ENCODE measurements at places on chromosomes 1 and 21. TPM values are rescaled to one million over a fixed set of nuclear protein-coding genes. Genes with fewer than 3 reads are reported as not detected.

- DNase-seq, result no peak
These were observed 96.3 kb upstream of the SLC44A3 start for GRCh38 chr1:94723894-94724293.

DNA sequence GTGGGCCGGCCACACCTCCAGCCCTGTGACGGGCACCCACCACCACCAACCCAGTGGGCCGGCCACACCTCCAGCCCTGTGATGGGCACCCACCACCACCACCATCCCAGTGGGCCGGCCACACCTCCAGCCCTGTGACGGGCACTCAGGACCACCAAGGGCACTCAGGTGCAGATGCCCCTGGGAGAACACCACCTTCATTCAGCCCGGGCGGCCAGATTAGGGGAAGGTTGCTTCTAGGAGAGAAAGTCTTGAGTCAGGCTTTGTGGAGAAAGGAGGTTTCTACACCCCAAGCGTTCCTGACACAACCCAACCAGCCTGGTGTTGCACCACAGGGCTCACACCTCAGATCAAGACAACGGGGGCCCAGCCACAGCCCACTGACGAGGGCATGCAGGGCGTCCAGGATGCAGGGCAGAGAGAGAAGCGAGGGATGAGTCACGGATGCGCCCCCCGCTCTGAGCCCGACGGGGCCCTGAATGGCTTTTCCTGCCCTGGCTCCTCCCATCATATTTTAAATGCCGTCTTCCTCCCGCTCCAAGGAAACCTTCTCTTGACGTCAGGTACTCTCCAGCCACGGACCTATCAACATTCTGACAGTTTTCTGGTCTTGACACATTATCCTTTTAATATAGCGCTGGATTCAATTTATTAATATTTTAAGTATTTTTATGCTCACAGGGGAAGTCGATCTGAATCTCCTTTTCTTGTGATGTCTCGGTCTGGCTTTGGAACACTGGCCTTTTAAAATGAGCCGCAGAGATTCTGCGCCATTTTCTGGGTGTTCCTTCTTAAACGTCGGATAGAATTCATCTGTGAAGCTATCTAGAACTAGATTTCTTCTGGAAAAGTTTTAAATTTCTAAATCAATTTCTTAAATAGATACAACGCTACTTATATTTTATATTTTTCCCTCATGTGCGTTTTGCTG is 631 bp upstream of the SPATC1L start:
- peak; percentile 63 for DNase-seq

DNA sequence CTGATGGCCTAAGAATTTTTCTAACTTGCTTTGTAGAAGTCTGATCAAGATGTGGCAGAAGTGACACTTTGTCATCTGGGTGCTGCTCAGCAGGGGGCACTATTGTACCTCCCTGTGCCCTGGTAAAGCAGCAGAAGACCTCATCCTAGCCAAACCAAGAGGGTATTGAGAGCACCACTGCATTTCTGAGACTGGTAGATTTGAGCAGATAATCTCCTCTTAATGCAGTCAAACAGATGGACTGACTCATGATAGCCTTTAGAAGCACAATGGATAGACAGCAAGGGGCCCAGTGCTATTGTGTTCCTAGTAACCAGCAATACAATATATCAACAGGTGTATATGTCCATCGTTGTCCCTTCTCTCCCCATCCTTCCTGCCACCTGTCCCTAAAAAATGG is 5.7 kb downstream of the TPM3 start:
- DNase-seq, result no peak

- DNase-seq, result no peak
These were observed 250.2 kb downstream of the RRAGC start for GRCh38 chr1:38609166-38610025.

- no peak for DNase-seq
These were observed 134.4 kb downstream of the ZNF281 start for GRCh38 chr1:200275415-200275814.

DNA sequence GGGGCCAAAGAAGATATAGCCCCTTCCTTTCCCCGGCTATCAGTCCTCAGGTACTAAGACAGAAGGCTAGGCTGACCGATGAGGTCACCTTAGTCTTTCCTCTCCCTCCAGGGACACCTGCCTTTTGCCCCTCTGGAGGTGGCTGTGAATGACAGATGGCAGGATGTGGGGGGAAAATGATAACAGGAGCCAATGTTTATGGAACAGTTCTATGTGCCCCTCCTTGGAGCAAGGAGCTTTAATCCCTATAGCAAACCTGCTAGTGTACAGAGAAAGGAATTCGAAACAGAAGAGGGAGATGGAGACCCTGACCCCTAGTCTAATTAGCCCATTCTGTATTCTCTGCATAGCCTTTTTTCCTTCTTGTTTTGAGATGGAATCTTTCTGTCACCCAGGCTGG is 28.1 kb downstream of the SERINC2 start:
- no peak for DNase-seq

Gene EDARADD
- 4.9 TPM for polyA plus RNA-seq

- DNase-seq, result no peak
These were observed 378.7 kb downstream of the USH2A start for GRCh38 chr1:216044538-216044937.

DNA sequence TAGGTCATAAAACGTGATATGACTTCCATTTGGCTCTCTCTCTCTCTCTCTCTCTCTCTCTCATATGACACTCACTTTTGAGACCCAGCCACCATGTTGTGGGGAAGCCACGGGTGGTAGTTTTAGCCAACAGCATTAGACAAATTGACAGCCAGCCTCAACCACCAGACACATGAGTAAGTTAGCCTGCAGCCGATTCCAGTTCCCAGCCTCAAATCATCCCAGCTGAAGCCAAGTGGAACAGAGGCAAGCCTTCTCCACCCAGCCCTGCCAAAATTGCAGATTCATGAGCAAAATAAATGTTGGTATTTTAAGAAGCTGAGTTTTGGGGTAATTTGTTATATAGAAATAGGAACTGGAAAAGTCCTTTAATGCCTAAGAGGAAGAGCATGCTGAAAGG is 98.0 kb upstream of the DNAH14 start:
- DNase-seq, result no peak

- no peak for DNase-seq
These were observed 47.0 kb upstream of the MPC2 start for GRCh38 chr1:167983797-167984420.

Gene XCL2
- polyA plus RNA-seq, result 0.50 TPM

Data from GM12878 (cell line).